Stimulated activated CD4-positive, alpha-beta T cell treated with anti-CD3 and anti-CD28 coated beads, Interleukin-4, amount 100 ng/mL, for 1 hour (primary cell): ENCODE measurements at places on chromosomes 7 and 10.

DNA sequence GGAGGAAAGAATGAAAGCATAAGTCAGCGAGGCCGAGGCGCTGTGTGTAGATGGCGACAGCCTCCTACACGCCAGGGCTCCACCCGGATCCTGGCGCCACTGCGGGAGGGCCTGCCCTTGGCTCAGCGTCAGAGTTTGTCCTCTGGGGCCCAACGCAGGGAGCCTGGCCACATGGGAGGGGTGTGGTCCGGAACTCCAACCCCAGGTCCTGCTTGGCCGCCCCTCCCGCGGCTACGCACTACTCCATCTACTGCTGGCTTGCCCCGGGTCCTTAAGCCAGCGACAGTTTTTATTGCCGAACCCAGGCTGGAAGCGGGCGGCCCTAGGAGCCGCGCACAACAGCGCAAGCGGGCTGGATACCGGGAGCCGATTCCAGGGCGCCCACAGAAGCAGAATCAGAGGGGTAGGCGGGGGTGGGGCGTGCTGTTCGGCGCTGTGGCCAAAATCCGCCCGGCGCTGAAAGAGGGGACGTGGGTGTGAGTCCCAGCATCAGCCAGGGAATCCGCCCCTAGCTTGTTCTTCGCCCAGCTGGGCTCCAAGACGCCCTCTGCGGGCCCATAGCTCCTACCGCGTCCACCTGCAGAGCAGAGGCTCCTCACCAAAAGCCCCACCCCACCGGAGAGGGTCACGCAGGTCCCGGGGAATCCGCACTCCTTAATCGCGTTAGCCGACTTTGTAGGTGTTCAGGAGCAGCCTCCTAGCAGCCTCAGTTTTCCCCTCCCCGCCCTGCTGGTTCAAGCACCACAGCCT, 4.5 kb downstream of the KAZALD1 start:
- DNase-seq: peak; percentile 47

- DNase-seq: no peak
These were observed 46.1 kb upstream of the ZMIZ1 start for GRCh38 chr10:79022565-79023230.

- DNase-seq: no peak
These were observed 7.6 kb upstream of the ADCYAP1R1 start for GRCh38 chr7:31044529-31044928.

DNA sequence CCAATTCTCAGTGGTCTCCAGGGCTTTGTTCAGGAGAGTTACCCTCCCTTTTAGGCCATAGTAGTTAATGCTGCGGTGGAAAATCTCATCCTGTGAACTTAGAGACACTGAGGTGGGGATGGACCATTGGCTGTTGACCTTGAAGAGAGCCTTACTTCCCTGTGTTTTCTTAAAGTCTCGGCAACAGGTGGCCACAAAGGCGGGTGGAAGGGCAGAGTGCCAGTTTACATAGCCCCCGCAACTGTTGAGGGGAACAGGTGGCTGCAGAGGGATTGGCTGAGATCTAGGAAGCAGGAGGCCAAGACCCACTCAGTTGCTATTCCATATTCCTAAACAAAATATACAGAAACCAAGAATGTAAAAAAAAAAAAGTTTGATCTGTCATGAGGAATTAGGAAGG, 160.6 kb downstream of the ST7 start:
- no peak for DNase-seq

GRCh38 chr7:140458201-140458600, 21.1 kb downstream of the MKRN1 start:
- no peak for DNase-seq

DNA sequence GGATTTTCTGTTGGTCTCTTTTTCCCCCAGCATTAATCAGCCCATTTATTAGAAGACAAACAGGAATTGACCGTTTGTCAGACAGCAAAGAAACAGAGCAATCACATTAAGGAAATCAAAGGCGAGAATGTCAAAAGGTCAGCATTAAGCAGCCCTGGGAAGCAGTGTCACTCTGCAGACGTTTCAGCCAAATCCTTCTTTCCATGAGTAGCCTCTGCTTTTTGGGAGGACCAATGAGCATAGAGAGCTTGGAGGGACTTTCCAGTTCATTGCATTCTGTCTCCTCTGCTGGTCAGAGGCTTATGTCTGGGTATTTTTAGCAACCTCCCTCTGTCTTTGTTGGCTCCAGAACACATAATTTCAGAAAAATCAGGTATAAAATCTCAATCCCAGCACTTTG, 481.4 kb downstream of the GALNT17 start:
- DNase-seq: no peak

GRCh38 chr10:97140049-97140846, 45.5 kb downstream of the SLIT1 start:
- no peak for DNase-seq

- DNase-seq: no peak
These were observed 67.2 kb upstream of the POT1 start for GRCh38 chr7:124996778-124997177.

- DNase-seq: no peak
These were observed 735.6 kb downstream of the XPNPEP1 start for GRCh38 chr10:109187677-109188076.

GRCh38 chr10:3162533-3162932, 10.0 kb downstream of the PITRM1 start:
- DNase-seq: no peak

GRCh38 chr7:105935250-105935649, 27.8 kb upstream of the CDHR3 start:
- DNase-seq: no peak

- no peak for DNase-seq
These were observed 66.2 kb upstream of the SRPK2 start for GRCh38 chr7:105454921-105455320.

DNA sequence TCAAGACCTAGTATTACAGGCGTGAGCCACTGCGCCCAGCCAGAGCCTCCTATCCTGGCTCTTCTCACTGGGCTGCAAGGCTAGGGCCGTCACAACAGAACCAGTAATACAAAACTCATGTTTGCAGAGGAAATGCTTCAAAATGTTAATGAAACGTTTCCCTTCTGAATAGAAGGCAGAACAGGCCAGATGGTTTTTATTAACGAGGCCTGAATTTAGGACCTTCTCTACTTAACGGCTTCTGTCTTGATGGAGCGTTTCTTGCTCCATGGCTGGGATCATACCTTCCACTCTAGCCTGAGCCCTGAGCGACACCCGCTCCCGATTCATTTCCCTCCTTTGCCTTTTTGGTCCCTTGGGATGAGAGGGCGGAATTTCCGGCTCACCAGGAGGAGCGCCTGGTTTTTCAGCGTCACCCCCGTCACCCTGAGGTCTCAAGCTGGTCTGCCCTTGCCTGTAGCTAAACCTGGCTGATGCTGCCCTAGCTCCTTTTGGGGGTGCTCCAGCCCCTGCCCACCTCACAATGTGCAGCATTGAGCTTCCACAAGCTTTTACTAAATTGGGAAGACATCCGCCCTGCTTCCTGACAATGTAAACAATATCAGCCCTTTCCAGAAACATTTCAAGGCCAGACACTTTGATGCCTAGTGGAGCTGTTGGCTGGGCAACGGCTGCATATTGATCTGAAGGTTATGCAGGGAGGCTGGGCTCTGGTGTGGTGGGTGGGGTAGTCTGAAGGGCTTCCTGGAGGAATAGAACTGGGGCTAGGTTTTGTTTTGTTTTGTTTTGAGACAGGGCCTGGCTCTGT, 5.2 kb downstream of the CLIP2 start:
- no peak for DNase-seq

GRCh38 chr10:76130892-76131291, 699.5 kb downstream of the LRMDA start:
- no peak for DNase-seq

DNA sequence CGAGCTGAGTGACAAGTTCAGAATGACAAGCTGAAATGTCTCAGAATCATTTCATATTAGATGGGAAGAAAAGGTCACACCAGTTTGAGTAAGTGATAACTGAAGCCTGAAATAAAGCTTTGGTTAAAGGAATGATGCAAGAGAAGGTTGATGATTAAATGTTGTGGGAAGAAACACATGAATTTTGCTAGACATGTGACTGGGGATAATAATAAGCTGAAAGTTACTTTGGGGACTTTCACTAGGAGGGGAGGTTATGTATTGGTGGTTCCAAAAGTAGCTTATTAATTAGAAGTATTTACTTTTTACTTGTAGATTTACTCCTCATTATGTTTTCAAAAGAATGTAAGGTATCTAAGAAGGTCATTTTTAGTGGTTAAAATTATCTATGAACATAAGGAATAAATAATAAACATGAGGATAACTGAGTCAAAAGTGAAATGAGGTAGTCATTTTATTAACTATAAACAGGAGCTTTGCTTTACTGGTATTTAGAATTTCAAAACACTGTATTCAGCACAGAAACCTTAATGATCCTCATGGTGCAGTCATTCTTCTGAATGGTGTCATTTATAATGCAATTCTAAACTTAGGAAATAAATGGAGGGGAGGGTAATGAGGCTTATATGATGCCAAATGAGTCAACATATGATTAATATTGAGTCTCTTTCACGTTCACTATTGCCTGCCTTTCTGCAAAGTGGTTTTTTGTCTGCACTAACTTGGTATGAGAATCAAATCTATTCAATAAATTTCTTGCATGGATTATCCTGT, 63.7 kb downstream of the PRKG1 start:
- no peak for DNase-seq

DNA sequence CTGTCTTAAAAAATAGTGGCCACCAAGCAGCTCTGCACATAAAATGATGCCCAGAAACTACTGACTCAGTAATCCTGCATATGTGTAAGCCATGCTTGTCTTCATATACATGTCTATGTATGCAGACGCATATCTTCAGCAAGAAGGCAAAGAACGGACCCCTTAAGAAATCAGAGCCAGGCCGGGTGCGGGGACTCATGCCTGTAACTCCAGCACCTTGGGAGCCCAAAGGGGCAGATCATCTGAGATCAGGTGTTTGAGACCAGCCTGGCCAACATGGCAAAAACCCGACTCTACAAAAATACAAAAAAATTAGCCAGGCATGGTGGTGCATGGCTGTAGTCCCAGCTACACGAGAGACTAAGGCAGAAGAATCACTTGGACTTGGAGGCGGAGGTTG, 295.0 kb downstream of the TCERG1L start:
- no peak for DNase-seq

GRCh38 chr10:21488246-21488956, 37.1 kb downstream of the SKIDA1 start:
- DNase-seq: no peak

- peak; percentile 32 for DNase-seq
These were observed 580 bp downstream of the EEPD1 start for GRCh38 chr7:36153571-36154097.

DNA sequence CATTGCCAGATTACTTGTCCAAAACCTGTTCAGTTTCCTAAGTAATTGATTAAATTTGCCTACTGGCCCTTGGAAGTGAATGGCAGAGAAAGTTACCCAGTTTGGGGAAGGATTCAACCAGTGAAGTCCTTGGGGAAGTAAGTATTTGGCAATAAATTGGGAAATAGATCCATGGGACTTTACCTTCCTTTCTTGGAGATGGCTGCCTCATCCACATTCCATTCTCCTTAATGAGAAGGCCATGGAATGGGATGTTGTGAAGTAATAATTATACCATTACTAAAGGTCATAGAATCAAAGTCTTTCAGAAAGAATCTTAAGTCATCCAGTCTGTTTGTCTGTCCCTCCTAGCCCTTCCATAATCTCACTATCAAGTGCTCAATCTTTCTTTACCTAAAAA, 4.5 kb upstream of the COPG2 start:
- no peak for DNase-seq

- no peak for DNase-seq
These were observed 29.0 kb downstream of the DIP2C start for GRCh38 chr10:660413-660969.
